NCI-H69 (cell line): ENCODE measurements at places on chromosomes 2 and 18.

- no peak for DNase-seq
These were observed 71.8 kb downstream of the GDF7 start for GRCh38 chr2:20738772-20739171.

DNA sequence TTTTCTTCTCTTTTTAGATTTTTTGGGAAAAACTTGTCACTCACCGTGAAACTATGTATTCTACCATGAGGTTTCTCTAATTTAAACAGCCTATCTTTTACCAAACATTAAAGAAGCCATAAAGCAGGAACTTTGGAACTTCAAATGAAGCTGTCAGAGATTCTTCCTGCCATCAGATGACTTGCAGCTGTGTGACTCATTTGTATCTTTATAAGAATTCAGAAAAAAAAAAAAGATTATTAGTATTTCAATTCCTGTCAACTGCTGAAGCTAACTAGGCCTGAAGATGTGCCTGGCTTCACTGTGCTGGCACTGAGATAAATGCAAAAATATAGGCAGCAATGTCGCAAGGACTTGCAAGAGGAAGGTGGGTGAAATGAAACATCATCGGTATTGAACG lies 1399.1 kb upstream of the PIK3C3 start:
- DNase-seq: no peak

DNA sequence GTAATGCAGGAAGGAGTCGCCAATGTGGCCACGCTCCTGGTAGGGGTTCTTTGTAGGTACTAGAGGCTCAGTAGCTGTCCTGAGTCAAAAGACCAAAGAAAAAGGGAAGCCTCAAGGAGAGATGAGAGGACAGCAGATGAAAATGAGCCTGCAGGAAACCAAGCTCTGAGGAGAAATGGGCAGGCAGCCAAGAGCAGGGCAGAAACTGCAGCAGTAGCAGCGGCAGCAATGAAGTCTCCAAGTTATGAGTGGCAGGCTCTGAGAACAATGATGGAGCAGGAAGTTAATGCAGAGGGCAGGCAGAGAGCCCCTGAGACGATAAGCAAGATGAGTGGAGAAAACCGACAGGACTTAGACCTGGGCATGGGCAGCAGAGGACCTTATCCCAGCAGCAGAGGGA lies 48.2 kb upstream of the TMEM200C start:
- peak; percentile 90 for DNase-seq

GRCh38 chr2:36528274-36528673 lies 69.7 kb downstream of the FEZ2 start:
- no peak for DNase-seq

DNA sequence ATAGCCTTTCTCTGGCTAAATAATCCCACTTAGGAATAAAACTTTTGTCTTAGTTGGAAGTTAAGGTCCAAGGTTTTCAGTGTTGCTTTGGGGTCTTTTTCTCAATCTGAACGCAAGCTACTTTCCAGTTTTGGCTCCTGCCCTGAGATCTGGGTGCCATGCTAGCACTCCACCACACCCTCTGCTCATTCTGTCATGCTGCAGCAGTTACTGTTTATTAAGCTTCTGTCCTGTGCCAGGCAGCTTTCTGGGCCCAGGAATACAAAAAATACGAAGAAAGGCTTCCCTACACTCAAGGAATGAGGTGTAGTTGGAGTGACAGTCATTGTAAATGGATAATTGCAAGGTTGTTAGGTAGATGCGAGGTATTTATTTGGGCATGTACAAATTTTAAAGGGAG lies 46.3 kb upstream of the RTN4 start:
- no peak for DNase-seq

GRCh38 chr2:180743401-180743800 lies 237.0 kb upstream of the UBE2E3 start:
- DNase-seq: no peak

GRCh38 chr2:226121046-226121738 lies 678.4 kb downstream of the IRS1 start:
- no peak for DNase-seq

DNA sequence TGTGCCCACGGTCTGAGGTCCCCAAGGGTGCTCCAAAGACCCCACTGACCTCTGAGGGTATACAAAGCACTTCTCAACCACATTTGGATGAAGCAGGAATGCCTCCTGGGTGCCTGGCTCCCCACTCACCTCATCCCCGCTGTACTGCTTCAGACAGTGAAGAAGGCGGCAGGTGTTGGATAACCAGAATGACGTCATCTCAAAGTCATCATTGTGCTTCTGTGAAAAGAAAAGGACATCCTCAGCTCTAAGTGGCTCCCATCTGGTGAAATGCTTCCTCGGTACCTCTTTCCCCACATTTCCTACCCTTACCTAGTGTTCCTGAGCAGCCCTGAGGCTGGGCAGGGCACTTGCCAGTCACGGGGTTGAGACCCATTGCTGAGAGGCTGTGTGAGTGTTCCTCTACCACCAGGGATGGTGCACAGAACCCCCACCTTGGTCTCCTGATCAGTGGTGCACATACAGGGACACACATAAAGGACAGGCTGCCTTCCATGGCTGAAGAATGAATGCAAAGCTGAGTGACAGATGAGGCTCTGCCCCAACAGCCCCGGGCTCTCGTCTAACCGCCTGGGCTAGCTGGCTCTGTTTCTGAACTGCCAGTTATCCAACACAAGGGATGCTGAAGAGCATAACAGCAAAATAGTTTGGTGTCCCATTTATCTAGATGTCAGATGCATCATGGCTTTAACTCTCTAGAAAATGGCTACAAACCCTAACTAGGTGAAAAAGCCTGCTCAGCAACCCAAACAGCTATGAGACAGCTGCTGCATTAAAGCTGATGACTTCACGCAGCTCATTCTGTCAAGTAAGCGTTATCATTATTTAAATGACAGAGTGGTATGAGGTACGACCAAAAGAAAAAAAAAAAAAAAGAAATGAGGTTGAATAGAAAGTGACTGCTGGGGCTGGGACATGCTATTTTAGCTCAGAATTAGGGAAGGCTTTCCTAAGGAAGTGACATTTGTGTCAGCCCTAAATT lies 28.2 kb upstream of the ACAA2 start:
- no peak for DNase-seq

- DNase-seq: no peak
These were observed 23.8 kb downstream of the COL5A2 start for GRCh38 chr2:189155795-189156194.

DNA sequence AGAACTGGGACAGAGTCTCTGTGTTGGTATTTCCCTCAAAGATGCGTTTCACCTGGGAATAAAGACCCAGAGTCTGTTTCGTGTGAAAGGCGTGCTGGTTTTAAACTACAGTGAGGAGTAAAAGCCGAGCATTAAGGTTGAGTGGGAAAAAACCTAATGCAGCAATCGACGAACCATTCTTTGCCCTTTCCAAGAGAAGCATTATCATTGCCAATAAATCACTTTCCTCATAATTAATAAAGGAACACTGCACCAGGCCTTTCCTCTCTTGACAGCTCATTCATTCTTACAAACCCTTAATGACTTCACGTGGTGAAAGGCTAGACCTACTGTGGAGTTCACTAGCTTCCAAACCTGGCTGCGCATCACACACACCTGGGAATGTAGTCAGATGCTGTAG lies 896 bp upstream of the SLC8A1 start:
- DNase-seq: peak; percentile 87
